Neural crest cell (in vitro differentiated cells): ENCODE measurements at places on chromosomes 11 and 22.

GRCh38 chr11:29750392-29750791, 266.4 kb downstream of the KCNA4 start:
- DNase-seq = no peak

DNA sequence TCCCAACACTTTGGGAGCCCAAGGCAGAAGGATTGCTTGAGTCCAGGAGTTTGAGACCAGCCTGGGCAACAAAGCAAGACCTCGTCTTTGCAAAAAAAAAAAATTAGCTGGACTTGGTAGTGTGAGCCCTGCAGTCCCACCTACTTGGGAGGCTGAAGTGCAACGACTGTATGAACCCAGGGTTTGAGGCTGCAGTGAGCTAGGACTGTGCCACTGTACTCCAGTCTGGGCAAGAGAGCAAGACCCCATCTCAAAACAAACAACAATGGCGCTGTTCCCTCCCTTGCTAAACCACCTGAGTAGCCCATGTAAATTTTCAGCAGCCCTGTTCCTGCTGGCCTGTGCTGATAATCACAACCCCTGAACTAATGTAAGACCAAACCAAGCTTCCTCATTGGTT, 3.1 kb downstream of the LAMTOR1 start:
- DNase-seq = no peak

- peak; percentile 98 for DNase-seq
Measured at GRCh38 chr11:119381181-119381988, at the start of gene USP2. USP2 (minus strand) TSS chr11:119381690; CDS start chr11:119373480, 8,210 bp downstream.

DNA sequence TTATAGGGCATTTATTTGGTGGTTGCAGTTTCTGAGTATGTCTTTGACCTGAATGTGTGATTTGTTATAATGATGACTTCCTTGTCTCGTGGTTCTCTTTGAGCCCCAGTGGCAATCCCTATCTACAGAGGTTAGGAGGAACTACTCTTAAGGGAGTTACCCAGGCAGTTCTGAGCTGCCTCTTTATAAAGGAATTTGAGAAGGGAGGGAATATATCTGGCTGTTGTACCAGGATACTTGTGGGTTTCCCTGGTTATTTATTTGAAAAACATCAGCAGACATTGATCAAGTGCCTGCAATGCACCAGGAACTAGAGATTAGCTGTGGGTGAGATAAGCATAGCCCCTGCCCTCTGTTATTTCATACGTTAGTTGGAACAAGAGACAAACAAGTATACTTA, 243.5 kb upstream of the ARHGAP20 start:
- DNase-seq = no peak

GRCh38 chr22:50304528-50305392, 2.7 kb downstream of the PLXNB2 start:
- DNase-seq = no peak

- DNase-seq = no peak
Measured at GRCh38 chr22:17853073-17853472, 78.8 kb upstream of the BID start.

- no peak for DNase-seq
Measured at GRCh38 chr22:38924347-38924952, 33.0 kb upstream of the APOBEC3A start.

- DNase-seq = no peak
Measured at GRCh38 chr11:105297463-105297862, 157.9 kb upstream of the CARD18 start.

DNA sequence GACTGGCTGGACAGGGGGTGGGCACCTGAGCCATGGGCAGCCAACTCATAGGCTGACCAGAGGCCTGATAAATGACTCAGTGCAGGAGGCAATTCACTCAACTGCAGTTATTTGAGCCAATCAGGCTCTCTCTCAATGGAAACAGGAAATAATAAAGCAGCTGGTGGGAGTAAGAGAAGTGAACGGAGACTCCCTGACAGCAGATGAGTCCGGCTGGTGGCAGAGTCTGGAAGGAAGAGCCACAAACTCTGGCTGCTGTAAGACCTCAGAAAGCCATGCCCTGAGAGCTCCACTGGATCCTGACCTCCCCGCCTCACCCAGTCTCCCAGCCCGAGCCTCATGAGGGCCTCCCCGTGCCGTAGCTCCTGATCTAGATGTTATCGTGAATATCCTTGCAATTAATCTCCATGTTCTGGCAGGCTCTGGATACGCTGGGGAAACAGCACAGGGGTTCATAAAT, 69.8 kb downstream of the TRIM29 start:
- DNase-seq = no peak

DNA sequence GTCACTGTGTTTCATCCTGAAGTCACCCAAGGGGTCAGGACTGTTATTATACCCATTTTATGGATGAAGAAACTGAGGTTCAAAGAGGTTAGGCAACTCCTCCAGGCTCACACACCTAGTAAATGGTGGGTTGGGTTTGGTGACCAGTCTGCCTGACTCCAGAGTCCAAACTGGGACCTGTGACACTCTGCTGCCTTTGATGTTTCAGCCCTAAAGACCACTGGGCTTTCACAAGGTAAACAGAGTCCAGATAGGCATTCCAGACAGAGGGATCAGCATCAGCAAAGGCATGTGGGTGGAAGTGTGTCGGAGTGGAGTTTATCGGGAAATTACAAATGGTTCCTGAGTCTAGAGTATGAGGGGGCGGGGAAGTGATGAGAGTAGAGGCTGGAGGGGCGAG, 38.5 kb downstream of the MICAL2 start:
- no peak for DNase-seq

GRCh38 chr11:13927481-13927880, 35.0 kb upstream of the SPON1 start:
- DNase-seq = no peak

DNA sequence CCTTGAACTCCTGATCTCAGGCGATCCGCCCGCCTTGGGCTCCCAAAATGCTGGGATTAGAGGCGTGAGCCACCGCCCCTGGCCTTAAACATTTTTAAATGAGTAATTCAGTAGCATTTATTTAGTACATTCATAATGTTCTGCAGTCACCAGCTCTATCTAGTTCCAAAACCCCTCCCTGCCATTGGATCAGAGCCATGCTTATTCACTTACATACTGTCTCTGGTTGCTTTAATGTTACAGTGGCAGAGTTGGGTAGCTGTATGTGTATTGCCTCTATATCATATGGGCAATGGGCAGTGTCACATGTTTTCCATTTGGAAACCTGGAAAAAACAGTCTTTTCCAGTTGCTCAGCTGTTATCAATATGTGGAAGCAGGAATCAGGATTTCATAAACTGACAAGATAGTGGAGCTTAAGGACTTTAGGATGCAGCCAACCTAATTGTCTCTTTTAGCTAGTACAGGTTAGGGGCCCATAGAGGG, 10.5 kb downstream of the COA4 start:
- DNase-seq = no peak

- no peak for DNase-seq
Measured at GRCh38 chr11:57484141-57484710, 23.9 kb downstream of the RTN4RL2 start.

DNA sequence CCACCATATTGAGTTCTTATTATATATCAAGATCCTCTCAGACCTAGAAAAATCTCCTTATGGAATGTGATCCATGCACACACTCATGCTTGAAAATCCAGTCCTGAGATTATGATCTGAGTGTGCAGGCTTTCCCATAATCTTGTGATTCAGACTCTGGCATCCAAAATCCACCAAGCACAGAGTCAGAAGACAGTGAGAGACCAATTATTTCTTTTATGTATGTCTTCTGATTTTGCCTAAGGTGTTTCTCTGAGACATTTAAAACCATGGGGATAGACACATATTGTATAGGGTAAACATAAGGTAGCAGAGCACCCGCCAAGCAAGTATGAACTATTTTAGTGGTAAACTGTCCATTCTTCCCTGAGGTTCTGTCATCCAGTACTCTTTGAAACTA, 52.0 kb upstream of the MMP13 start:
- no peak for DNase-seq

DNA sequence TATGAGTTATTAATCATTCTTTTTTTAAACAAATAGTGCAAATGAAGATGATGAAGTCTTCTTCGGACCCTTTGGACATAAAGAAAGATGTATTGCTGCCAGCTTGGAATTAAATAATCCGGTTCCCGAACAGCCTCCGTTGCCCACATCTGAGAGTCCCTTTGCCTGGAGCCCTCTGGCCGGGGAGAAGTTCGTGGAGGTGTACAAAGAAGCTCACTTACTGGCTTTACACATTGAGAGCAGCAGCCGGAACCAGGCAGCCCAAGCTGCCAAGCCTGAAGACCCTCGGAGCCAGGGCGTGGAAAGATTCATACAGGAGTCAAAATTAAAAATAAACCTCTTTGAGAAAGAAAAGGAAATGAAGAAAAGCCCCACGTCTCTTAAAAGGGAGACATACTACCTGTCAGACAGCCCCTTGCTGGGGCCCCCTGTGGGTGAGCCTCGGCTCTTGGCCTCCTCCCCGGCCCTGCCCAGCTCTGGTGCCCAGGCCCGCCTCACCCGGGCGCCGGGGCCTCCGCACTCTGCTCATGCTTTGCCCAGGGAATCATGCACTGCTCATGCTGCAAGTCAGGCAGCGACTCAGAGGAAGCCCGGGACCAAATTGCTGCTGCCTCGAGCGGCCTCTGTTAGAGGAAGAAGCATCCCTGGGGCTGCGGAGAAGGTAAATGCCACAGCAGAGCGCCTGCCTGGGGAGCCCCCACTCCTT, 11.8 kb downstream of the GTSE1 start:
- no peak for DNase-seq

- no peak for DNase-seq
Measured at GRCh38 chr11:59545179-59546020, 34.1 kb downstream of the OR4D9 start.

DNA sequence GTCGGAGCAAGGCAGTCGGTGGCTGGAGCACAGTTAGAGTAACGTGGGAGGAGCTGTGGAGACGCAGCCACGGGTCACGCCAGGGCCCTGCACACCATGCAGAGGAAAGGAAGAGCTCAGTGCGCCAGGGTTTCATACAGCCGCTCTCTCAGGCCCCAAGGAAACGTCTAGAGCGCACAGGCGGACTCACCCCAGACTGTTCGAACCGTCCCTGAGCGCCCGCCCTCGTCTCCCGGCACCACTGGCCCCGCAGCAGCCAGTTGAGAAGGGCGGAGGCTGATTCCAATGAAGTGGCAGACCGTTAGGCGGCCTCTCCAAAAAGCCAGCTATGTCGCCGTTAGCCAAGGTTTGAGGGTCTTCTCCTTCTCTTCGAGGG, 483 bp upstream of the HYLS1 start:
- DNase-seq = no peak

- DNase-seq = no peak
Measured at GRCh38 chr11:67656278-67656922, 5.9 kb upstream of the ACY3 start.

DNA sequence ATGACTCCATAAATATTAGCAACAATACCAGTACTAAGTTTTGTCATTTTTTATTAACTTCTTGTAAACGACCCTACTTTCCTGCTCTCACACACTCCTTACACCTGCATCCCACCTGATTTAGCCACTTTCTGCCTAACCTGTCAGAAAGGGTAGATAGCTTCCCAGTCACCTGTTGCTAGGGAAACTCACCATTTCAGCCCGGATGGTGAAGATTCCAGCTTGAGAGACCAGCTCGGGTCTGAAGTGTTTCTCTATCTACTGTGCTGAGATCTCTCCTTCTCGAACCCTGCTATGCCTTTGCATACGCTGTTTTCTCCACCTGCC, at the start of gene PARVG:
Gene PARVG, plus strand, starts transcription at position 220 of the 327 bp plus-strand sequence. CDS start 2,405 bp downstream, outside the sequence.
- no peak for DNase-seq

- DNase-seq = no peak
Measured at GRCh38 chr11:123745764-123746451, 4.4 kb upstream of the ZNF202 start.

- no peak for DNase-seq
Measured at GRCh38 chr11:70532731-70533130, 134.4 kb downstream of the CTTN start.

GRCh38 chr11:31640611-31641010, 131.0 kb downstream of the ELP4 start:
- DNase-seq = no peak

DNA sequence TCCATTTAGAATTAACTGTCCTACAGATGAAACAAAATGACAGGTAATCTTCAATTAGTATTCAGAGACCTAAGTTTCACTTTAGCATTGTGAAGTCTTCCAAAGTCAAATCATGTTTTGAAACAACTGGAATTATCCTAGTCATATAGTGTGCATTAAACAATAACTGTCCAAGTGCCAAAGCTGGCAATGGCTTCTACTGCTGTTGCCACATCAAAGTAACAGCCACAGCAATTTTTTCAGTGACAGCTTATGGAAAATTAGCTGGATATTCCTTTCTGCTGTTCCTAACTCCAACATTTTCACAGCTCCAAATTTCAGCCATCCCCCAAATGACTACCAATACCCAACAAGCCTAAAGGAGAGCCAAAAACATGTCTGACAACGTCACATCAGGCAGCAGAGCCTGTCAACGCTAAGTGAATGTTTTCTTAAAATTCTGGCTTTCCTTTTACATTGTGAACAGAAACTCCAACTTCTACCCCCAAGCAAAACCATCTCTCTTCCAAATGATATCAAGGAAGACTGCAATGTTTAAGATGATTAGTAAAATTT, 45.3 kb upstream of the CCDC34 start:
- DNase-seq = no peak

GRCh38 chr11:16032974-16033373, 323.4 kb downstream of the SOX6 start:
- DNase-seq = no peak

DNA sequence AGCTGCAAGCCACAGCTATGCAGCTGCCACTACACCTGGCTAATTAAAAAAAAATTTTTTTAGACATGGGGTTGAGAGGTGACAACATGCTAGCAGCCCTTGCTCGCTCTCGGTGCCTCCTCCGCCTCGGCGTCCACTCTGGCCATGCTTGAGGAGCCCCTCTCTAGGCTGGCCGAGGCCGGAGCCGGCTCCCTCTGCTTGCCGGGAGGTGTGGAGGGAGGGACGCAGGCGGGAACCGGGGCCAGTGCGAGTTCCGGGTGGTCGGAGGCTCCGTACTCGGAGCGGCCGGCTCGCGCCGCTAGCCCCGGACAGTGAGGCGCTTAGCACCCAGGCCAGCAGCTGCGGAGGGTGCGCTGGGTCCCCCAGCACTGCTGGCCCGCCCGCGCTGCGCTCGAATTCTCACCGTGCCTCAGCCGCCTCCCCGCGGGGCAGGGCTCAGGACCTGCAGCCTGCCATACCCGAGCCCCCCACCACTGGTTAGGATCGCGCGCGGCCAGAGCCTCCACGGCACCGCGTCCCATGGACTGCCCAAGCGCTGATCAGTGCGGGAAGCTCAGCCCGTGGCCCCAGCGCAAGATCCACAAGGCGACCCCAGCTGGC, 10.7 kb downstream of the MYO18B start:
- no peak for DNase-seq
